K562 (cell line): ENCODE measurements at places on chromosomes 2 and 18.

DNA sequence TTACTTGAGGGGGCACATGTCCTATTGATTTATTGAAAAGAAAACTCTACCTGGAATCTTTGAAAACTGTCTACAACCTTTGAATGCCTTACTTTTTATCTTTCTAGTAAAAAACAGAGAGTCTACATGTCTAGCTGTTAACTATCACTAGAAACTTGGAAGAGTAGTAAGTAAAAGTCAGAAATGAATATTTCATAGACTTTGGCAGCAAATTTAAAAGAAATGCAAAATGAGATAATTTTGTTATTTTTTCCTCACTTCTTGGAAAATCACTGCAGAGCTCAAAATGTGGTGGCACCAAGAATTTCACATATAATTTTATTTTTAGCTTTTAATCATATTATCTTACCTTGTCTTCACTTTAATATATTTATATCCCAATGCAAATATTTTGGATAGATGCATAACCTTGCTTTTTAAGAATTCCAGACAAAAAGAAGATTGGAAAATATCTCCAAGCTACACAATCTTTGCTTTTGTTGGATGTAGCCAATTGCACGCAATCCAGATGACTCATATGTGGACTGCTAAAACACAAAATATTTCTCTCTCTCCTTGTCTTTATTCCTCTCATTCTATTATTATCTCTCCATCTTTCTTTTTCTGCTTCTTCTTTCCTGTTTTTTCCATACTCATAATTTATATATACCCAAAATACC is 92.2 kb upstream of the DSEL start:
- DNase-seq: no peak

DNA sequence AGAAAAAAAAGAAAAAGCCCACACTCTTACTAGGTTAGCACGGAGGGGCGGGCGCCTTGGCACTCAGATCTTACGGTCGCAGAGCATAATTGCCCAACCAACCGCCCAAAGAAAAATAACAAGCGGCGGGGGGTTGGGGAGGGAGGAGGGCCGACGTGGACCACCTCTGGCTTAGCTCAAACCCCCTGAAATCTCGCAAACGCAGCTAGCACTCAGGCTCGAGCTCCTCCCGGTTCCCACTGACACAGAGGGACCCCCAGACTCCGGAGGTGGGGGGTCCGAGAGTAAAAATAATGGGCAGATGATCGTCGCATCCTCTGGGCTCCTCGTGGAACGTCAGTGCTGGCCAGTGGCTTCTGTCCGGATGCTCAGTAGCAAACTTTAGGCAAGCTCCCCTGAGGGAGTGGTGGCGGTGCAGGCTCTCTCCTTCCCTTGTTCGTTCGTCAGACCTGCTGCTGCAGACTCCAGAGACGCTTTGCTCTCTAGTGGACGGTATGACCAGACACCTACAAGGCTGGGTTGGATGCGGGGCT is 12.0 kb downstream of the CATIP start:
- DNase-seq: no peak

GRCh38 chr2:69797235-69797634 is 32.2 kb upstream of the GMCL1 start:
- DNase-seq: no peak

GRCh38 chr2:111647359-111647758 is 236.6 kb downstream of the ANAPC1 start:
- DNase-seq: no peak

- no peak for DNase-seq
Measured at GRCh38 chr18:36195427-36196122, 8.3 kb downstream of the MOCOS start.

DNA sequence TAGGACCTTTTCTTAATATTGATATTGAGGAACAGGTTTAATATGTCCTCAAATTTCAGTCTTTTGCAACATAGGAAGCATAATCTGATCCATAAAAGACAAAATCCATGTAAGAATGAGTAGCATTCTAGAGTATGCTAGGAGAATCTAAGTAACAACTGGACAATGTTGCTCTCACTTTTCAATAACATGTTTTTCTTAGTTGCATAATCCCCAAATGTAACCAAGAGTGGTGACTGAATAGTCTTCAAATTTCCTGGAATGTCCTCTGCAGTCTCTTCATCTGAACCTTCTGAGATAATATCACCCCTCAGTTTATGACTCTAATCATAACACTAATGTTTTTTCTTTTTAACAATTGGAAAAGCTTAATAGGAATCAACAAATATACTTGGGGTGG is 110.0 kb upstream of the ZEB2 start:
- DNase-seq: no peak

DNA sequence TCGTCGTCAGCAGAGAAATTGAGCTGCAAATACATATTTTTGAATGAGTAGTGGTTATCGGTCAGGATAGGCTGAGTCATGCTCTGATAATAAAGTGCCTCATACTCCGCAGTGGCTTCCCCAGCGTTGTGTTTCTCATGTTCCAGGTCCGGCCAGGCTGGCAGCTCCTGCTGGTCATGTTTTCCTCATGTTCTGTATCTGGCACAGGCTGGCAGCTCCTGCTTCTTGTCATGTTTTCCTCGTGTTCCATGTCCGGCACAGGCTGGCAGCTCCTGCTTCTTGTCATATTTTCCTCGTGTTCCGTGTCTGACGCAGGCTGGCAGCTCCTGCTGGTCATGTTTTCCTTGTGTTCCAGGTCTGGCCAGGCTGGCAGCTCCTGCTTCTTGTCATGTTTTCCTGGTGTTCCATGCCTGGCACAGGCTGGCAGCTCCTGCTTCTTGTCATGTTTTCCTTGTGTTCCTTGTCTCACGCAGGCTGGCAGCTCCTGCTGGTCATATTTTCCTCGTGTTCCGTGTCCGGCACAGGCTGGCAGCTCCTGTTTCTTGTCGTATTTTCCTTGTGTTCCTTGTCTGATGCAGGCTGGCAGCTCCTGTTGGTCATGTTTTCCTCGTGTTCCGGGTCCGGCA is 148.9 kb downstream of the ATP9B start:
- DNase-seq: peak; percentile 8

DNA sequence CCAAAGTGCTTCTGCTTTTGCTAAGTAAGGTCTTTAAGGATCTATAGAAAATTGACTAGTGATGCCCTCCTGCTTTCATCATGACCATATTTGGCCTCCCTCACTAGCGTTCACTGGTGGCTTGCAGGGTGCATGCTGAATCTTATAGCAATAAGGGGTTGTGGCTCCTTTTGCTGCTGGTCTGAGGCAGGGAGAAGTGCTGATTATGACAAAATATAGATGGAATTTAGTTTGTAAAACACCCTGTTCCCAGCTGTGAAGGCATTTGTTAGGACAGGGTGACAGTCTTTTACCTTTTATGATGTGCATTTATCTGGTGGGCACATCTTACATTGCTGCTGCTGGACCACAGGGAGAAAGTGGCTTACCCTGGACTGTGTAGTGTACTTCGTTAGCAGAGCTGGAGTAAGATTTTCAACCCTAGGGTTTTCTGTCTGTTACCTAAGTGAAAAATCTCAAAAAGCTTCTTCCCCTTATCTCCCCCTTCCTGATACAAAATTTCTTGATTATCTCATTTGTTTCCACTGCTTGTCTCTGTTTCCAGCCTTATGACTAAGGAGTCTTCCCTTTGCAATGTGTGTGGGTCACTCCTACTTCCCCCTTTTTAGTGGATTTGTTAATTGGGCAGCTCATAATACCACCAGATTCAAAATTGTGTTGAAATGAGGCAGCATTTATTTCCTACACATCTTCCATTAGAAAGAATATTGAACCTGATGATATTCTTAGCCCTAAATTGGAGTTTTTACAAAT is 21.2 kb upstream of the RPL37A start:
- DNase-seq: no peak

DNA sequence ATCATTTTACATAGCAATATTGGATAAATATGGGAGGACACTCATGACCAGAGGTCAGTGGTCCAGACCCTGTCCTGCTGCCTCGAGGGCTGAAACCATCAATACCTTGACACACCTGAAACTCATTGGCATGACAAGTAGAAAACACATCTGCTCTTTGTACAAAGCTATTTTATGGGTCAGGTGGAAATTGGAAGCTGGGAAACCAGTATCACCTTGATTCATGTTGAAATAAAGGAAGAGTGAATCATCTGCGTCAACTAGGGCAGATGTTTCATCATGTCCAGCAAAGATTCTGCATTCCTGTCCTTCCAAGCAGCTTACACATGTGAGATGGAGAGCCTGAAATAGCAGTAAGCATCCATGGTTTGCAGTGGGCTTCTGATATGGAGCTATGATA is 80.0 kb upstream of the ERBB4 start:
- DNase-seq: no peak

GRCh38 chr2:3386448-3386958 is 7.0 kb downstream of the TRAPPC12 start:
- DNase-seq: no peak

DNA sequence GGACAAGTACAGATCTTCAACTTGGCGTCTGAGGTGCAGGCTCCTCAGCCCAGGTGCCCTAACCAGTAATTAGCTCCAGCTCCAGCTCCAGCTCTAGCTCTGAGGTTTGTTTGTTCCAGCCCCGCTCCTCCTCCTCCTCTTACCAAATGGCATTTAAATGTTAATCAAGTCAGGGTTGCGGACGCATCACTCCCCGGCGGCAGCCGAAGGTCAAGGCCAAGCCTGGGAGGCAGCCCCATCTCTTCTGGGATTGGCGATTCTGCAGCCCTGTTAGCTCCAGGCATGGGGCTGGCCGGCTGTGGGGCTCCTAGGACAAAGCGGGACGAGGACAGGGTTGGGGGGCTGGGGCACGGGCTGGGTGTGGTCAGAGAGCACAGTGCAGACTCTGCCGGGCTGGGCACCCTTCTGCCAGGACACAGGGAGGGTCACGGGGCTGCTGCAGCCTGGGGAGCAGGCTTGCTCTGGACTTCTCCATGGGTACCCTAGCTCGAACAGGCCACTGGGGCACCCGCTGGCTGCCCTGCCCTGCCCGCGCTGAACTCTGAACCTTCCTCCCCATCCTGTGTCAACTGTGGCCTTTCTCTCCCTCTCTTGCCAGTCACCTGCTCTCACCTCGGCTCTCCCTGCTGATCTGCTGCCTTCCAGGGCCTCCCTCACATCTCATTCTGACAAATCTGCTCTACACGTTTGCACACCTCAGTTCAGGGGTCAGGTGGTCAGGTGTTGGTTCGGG is 203.3 kb downstream of the CELF4 start:
- no peak for DNase-seq

- no peak for DNase-seq
Measured at GRCh38 chr18:44107187-44107586, 573.5 kb upstream of the SETBP1 start.

GRCh38 chr18:30135938-30136337 is 906.6 kb downstream of the DSC3 start:
- DNase-seq: no peak

- no peak for DNase-seq
Measured at GRCh38 chr2:176745543-176746200, 466.9 kb upstream of the HNRNPA3 start.

DNA sequence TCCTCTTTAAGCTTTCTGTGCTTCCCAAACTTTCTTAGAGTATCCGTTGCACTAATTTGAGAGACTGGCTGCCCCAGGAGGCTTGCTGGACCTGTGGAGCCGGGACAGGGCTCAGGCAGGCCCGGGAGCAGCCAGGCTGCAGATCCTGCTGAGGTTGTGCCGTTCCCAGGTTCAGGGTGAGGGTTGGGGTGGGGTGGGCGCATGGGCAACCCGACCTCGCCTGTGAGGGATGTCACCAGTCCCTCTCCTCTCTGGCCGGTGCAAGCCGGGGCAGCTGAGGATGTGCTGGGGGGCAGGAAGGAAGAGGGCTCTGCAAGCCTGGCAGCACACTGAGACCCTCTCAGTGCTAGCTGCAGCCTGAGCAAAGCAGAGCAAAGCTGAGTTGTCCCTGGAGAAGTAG is 57.6 kb downstream of the DYSF start:
- DNase-seq: no peak

GRCh38 chr2:158189526-158189925 is 87.8 kb downstream of the UPP2 start:
- DNase-seq: no peak

- no peak for DNase-seq
Measured at GRCh38 chr18:54267701-54268100, 1.6 kb upstream of the POLI start.

DNA sequence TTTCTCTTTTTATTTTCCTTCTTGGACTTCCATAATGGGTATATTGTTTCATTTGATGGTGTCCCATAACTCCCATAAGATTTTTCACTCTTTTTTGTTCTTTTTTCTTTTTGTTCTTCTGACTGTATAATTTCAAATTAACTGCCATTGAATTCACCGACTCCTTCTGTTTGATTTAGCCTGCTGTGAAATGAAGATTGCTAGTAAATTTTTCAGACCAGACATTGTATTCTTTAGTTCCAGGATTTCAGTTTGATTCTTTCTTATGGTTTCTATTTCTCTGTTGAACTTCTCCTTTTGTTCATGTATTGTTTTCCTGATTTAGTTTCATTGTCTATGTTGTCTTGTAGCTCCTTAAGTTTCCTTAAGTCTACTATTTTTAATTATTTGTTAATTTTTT is 87.6 kb upstream of the SPOPL start:
- no peak for DNase-seq

GRCh38 chr18:39380186-39380725 is 1814.7 kb upstream of the CELF4 start:
- no peak for DNase-seq

- no peak for DNase-seq
Measured at GRCh38 chr2:19829672-19830071, 72.1 kb downstream of the TTC32 start.

DNA sequence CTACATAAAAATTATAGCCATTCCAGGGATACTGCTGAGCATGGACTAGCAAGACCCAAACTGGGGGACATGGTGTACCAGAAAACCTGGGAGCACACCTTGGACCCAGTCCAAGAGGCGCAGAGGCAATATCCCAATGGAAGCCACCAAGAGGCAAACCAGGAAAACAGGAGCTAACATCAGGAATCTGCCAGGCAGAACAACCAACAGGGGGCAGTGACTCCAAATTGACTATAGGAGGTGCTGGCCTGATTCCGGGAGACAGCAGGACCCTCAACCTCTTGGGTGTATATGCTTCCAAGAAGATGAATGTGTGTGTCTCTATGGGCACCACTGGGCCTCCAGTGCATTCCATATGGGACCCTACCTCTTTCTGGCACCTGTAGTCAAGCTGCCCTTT is 172.7 kb upstream of the ARL4C start:
- DNase-seq: no peak

DNA sequence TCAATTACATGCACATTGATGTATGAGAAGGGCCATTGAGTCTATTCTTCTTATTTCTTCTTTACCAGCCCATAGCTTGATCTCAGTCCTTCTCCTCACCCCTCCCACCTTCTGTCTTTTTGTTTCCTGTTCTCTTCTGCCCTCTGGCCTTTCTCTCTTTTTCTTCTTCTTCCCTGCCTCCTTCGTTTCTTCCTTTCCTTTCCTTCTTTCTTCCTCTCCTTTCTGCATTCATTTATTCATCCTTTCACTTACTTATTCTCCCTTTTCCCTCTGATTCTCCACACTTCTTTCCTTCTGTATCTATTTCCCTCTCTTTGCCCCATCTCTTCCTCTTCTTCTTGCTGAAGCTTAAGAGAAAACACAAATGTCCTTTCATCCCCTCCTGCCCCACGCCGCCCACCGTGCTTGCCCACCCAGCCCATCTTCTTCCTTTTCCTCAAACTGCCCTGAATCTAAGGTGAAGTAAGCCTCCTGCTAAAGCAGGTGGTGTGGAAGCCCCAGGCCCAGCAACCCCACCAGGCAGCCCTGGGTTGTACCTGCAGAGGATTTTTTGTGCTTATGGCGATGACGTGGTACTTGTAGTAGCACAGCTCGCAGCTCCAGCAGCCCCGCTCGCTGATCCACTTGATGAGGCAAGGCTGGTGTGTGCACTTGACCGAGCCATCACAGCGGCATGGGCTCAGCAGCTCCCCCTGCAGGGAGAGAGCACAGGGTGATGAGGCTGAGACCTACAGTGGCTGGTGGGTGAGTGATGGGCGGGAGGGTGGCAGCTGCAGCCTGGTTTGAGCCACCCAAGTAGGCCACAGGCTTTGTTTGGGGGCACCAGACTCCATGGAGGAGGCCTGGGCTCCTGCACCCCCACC is 89.0 kb downstream of the MARCHF4 start:
- peak; percentile 52 for DNase-seq
